ENCODE measurements at places on chromosomes 3 and 15.

- no peak for DNase-seq
These were observed 190.6 kb upstream of the ADAMTS9 start for GRCh38 chr3:64878362-64878761.

- no peak for DNase-seq
These were observed 116.1 kb downstream of the PDE8A start for GRCh38 chr15:85097725-85098124.

GRCh38 chr3:125194061-125194848 is 18.3 kb downstream of the SLC12A8 start:
- DNase-seq, result no peak

- DNase-seq, result no peak
These were observed 372.8 kb downstream of the MAGI1 start for GRCh38 chr3:65665915-65666314.

GRCh38 chr3:69856965-69857705 is 117.9 kb downstream of the MITF start:
- no peak for DNase-seq

- DNase-seq, result no peak
These were observed 18.4 kb upstream of the ZNF445 start for GRCh38 chr3:44495636-44496415.
